ENCODE measurements at places on chromosomes 2 and 18.
A peak's percentile ranks its signal among the peaks of the same experiment; 100 is the strongest.

GRCh38 chr2:219457784-219458369 lies 23.2 kb downstream of the SPEG start:
- DNase-seq: no peak

DNA sequence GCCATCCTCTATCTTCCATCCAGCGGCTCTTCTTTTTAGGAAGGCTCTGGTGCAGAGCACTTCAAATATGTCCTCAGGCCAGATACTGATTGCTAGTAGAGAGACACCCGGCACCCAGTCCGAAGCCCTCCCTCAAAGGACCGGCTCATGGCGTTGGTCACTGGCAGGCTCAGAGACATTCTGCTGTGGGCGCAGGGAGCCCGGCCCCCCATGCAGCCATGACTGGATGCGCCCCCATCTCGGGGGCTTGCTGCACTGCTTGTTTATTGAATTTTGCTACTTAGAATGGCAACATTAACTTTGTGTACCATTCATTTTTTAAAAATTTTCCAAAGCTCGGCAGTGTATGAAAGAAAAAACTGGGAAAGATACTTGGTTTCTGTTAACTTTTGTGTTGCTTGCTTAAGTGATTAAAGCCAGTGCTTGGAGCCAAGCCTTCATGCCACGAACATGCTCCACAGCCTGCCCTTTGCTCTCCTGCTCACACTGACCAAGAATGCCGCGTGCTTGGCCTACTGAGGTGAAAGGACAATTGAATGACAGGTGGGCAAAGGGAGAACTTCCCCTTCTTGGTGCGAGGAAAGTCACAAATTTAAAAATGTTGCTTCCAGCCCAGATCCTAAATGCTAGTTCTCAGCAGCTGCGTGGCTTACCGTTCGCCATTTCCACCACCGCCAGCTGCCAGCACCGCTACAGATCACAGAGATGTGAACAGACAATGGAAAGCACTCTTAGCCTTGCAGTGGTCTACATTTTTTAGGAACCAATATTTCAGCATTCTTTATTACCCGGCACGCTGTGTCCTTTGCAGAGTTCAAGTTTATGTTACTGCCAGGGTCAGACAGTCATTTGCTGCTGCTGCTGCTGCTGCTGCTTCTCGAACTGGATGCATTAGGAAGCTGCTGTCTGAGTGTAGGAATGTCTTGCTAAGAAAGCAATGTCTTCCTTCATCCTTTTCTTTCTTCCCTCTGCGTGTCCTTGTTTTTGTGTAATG lies 76.7 kb downstream of the FAM210A start:
- no peak for DNase-seq

DNA sequence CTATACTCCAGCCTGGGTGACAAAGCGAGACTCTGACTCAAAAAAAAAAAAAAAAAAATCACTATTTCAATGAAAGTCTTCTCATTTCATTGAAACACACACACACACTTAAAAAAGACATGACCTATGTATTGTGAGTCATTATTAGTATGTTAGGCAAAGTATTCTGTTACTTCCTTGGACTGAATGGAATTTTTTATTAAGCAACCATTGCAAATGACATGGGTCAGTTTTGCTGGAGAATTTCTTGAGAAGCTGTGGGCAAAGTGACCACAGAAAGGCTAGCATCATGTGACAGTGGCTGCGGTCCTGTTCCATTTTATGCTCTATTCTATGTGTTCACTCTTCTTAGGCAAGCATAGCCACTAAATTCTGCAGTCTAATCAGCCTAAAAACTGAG lies 695.7 kb downstream of the TDRD15 start:
- no peak for DNase-seq

DNA sequence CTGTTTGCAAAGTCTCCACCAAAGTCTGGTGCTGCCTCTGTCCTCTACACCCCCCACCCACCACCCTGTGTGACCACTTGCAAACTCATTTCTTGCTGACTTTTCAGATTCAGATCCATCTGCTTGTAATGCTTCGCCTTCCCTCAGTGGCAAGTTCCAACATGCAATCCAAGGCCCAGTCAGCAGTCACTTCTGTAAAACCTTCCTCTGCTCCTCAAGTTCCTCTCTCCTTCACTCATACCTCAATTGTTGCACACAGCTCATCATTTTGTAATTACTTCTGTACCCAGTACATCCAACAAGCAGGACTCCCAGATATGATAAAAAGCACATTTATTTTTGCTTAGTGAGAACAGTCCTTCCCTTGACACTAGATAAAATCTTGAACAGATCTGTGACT lies 6.5 kb upstream of the LOXHD1 start:
- no peak for DNase-seq

- DNase-seq: no peak
Measured at GRCh38 chr2:40213619-40214018, 238.3 kb downstream of the SLC8A1 start.

GRCh38 chr2:28233164-28233676 lies 159.4 kb upstream of the FOSL2 start:
- DNase-seq: no peak

- DNase-seq: no peak
Measured at GRCh38 chr18:2978208-2978607, 34.7 kb downstream of the LPIN2 start.

DNA sequence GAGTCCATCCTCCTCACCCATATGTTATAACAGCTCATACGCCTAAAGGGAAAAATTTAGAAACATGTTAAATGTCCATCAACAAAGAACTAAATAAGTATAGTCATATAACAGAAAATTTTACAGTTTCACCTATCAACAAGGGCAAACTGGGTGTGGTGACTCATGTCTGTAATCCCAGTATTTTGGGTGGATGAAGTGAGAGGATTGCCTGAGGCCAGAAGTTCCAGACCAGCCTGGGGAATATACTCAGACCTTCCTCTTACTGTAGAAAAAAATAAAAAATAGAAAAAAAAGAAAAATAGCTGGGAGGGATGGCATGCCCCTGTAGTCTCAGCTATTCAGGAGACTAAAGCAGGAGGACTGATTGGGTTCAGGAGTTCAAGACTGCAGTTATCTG lies 48.3 kb upstream of the GULP1 start:
- no peak for DNase-seq

DNA sequence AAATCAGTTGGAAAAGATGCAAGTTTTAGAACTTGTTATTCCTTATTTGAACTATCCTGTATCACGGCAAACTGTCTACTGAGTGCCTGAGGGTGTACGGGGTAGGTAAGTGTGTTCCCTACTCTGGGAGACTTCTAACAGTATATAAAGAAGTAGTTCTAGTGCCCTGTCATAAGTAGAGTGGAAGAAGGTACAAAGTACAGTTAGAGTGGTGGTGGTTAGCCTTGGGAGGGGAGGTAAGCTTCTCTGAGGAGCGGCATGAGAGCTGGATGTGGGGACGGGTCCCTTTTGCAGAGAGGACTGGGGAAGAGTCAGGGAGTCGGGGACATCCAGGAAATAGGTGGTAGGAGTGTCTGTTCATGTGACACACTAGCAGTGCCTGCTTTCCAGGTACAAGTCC lies 48.5 kb downstream of the DGKD start:
- DNase-seq: no peak

DNA sequence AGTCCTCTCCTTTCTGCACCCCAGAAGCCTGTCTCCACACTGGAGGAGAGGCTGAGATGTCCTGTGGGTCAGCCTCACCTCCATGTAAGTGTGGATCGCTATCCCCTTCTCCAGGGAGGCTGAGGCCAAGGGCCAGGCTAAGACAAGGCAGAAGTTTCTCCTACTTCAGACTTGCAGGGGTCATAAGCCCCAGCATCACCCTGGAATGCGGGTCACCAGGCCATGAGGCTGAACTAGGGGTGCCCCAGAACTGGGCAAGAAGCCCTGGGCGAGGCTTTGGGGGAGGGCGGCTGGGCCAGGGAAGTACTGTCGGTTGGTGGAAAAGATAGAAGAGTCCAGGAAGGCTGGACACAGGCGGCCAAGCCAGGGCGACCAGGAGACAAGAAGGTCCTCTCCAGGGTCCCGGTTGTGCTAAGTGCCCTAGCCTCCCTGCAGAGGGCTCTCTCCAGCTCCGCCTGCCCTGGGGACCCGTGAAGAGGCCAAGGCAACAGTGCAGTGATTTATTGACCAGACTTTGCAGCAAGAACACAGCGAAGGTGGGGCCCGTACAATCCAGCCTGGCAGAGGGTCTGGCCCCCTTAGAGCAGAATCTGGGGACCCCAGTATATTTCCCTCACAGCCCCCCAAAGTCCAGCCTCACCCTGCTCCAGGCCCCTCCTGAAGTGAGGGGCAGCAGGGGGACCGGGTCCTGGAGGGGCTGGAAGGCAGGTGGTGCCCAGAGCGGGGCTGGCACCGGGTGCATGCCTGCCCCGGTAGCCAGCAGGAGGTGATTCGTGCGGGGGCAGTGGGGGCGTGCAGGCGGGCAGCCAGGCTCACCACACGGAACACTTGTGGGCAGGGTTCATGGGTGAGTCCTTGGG lies 8.1 kb downstream of the ECEL1 start:
- DNase-seq: no peak

- DNase-seq: no peak
Measured at GRCh38 chr2:46547223-46548102, 68.1 kb downstream of the TMEM247 start.

GRCh38 chr18:79626905-79627749 lies 52.5 kb upstream of the CTDP1 start:
- DNase-seq: no peak

- DNase-seq: peak; percentile 85
Measured at GRCh38 chr2:230953845-230954244, 28.8 kb upstream of the GPR55 start.

GRCh38 chr2:99710721-99711120 lies 220.9 kb upstream of the REV1 start:
- no peak for DNase-seq

- no peak for DNase-seq
Measured at GRCh38 chr2:20537423-20538307, 90.8 kb downstream of the RHOB start.

DNA sequence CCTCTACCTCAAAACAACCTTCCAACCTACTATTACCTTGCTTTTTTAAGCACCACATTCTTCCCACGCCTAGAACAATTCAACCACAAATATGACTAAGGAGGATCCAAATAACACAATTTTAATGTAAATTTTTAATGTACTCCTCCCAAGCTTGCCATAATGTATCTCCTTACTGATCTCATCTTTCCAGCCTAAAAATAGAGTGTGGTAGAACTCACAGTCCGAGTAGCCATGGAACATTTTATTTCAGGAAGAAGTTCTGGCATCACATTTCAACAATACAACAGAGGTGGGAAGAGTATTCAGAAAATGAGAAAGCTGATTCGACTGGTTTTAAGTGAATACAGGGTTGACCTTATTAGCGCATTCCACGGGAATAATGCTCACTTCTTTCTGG lies 15.4 kb downstream of the FEZ2 start:
- DNase-seq: no peak

GRCh38 chr2:1990724-1991123 lies 246.4 kb upstream of the PXDN start:
- DNase-seq: no peak

DNA sequence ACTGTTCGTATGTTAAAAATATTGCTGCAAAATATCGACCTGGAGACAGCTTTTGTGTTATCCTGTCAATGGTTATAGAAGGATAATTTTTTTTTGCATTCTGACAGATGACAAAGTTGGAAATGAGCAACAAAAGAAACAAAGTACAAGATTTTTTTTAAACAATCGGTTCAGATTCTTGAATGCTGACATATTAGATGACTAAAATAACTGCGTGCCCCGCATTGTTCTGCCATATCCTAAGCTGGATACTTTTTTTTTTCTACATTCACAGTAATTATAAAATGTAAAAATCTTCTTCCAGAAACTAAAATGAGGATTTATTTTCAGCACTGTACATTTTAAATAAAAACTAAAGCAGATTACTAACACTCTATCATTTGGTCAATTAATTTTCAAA lies 67.1 kb downstream of the ABCG8 start:
- no peak for DNase-seq

DNA sequence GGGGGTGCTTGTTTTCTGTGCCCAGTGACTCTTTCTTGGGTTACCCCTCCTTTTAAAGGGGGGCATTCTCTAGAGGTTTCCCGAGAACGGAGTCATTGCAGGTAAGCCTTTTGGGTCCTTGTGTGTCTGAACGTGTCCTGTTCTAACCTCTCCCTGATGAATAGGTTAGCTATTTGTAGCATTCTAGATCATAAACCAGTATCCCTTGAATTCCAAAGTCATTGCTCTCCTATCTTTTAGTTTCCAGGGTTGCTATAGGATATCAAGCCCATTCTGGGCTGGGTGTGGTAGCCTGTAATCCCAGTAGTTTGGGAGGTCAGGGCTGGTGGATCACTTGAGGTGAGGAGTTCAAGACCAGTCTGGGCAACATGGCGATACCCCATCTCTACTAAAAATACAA lies 65.9 kb upstream of the YWHAQ start:
- no peak for DNase-seq

- no peak for DNase-seq
Measured at GRCh38 chr2:151260573-151261230, 961 bp downstream of the RBM43 start.

GRCh38 chr2:241773511-241774418 lies 2.9 kb upstream of the GAL3ST2 start:
- DNase-seq: no peak

DNA sequence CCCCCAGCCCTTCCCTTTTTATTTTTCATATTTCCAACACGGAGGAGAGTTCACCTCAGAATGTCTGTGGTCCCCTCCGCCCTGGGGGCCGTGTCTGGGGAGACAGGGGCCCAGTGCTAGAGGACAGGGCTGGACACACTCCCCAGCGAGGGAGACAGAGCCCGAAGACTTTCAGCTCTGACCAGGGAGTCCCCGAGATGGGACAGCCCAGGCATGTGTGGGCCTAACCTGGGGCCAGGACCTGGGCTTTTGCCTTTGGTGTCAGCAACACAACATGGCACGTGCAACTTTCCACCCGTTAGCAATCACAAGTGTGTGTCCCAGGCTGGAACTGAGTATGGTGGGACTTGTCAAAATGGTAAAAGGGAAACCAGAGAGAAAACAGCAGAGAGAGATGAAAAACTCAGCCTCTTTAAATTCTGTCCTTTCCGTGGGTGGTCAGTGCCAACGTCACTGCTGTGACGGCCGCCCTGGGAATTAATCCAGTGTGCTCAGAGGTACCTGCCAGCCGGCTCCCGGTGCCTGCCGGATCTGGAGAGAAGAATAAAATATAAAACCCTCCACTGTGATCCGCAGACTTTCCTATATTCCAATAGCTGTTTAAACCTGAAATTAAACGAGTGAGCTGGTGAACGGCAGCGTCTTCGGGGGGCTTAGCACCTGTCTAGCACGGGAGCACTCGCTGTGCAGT lies 245.8 kb downstream of the EIPR1 start:
- no peak for DNase-seq

GRCh38 chr2:205405752-205406151 lies 276.5 kb upstream of the NRP2 start:
- no peak for DNase-seq

- no peak for DNase-seq
Measured at GRCh38 chr18:59270689-59271257, 2.5 kb downstream of the RAX start.

GRCh38 chr2:239369631-239370161 lies 31.1 kb downstream of the HDAC4 start:
- DNase-seq: peak; percentile 34
